ENCODE measurements at places on chromosomes 3 and 15.

DNA sequence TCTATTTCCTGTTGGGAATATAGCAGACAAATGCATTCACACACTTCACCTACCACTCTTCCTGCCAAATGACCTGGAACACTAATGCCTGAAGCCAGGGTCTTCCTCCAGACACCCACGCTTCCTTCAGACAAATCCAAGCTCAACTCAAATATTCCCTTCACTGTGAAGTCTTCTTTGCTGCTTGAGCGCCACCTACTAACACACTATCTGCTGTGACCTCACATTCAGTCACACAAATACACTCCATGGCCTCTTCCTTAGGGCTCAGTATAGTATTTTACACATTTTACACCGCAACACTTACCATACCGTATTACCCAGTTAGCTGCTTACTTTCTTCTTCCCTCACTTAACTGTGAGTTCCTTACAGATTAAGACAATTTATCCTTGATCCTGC is 149.4 kb downstream of the SHOX2 start:
- no peak for DNase-seq

DNA sequence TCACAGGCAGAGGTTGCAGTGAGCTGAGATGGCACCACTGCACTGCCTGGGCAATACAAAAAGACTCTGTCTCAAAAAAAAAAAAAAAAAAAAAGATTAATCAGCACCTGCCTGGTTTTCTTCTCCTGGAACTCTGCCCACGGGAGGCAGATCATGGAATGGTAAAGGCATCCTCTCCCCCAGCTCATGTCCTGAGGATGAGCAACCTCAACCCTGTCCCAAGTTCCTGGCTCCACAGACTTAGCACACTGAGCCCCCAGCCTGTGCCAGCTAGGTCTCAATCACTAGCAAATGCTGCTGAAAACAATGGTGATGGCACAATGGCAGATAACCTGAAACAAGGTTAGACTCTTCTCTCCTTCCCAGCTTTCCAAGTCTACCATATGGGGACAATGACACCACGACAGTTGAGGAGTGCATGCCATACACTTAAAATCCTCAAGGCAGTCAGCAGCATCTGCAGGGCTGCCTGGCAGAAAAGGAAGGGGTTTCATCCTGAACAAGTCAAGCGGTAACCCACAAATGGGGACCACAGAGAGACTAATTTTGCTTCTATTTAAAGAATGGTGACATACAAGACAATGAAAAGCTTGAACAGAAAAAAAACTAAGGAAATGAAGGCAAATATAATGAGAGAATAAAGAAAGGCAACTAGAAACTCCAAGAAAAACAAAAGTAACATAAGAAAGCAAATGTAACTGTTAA is 4.8 kb downstream of the CLN6 start:
- DNase-seq = no peak

DNA sequence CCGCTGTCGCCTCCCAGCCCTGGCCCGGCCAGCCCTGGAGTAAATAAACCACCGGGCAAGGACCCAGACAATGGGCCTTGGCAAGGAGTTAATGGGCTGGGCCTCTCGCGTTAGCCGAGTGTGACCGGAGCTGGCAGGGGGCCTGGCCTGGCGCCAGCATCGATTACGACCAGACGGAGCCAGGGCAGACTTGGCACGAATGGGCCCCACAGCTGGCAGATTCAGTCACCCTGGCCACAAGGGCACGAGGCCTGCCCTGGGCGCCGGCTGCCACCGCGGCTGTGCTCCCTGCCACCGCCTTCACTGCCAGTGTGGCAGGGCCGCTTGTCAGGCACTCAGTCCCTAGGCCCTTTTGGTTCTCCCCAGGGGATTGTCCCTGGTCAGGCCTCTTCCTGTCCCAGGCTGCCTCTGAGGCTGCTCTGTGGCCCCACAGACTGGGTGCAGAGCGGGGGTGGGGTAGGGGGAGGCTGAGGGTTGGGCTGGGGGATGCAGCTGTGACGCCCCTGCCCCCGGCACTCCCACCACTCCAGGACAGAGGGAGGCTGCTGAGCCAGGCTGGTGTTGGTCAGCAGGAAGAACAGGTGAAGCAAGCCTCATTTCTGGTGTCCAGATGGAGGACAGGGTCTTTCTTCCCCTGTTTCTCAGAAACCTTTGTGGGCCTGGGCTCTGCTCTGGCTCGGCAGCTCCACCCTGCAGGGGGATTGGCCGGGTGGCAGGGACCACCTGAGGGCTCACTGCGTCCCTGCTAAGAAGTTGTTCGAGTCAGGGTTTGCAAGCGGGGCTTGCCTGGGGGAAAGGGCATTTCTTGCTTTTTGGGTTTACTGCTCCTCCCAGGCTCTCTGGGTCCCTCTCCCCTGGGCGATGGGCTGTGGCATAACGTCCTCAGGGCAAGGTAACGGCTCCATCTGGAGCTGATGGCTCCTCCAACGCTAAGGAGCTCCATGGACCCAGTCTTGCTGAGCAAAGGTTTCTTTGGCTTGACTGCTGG is 30.5 kb upstream of the SRP14 start:
- DNase-seq = no peak

DNA sequence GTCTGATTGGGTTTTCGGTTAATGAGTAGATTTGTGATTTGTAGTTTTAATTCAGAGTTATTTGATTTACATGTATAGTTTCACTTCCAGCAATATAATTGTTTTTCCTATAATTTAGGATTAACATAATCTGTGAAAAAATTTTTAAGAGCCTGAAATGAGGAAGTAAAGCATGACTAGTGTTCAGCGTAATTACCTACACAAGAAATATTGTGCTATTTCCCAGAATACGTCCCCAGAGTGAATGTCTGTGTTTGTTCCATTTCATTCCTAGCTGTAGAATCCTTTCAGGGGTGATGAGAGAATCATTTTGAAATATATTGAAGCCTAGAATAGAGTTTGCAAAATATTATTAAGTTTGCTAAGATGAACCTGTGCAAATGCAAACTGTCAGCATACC is 247.1 kb downstream of the BBX start:
- DNase-seq = no peak

DNA sequence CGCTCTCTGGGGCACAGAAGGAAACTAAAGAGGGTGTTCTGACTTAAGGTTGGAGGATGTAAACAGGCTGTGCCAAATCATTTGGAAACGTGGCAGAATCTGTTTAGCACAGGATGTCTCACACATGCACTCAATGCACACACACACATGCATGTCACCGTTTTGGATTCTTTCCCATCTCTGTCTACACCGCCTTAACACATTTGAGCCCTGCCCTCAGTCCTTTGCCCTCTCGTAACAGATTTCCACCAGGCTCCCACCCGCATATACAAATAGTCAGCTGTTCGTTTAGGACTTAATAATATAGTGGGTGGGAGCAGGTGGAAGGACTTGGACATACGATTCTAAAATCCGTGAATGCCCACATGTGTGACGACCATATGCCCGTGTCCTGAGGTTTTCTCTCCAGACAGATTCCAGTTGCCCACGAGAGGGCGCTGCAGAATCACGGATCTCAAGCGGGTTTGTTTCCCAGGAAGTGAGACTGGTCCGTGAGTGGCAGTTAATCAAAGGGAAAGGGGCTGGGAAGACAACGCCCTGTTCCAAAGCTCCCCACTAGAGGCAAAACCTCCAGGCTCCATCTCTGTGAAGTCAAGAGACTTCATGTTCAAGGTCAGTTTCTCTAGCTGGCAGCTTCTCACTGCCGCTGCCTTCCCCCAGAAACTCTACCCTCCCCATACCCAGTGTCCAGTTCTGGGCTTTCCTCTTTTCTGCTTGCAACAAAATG is 44.5 kb downstream of the NOX5 start:
- DNase-seq = peak; percentile 91

DNA sequence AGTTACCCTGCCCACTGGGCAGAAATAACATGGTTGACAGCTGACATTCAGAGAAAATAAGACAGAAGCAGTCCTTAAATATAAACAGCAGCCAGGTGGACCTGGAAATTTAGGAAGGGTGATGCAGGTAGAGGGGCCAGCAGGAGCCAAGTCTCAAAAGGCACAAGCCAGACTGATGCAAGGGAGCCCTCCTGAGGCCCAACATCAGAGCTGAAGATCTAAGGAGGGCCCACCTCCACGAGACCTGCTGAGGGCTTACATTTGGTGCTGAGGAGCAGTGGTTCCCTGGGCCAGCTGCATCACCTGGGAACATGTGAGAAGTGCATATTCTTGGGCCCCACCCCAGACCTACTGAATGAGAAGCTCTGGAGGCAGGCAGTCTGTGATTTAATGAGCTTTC is 105.5 kb upstream of the TRIM42 start:
- DNase-seq = no peak

- DNase-seq = peak; percentile 44
Measured at GRCh38 chr3:120420928-120421551, 29.8 kb downstream of the FSTL1 start.

DNA sequence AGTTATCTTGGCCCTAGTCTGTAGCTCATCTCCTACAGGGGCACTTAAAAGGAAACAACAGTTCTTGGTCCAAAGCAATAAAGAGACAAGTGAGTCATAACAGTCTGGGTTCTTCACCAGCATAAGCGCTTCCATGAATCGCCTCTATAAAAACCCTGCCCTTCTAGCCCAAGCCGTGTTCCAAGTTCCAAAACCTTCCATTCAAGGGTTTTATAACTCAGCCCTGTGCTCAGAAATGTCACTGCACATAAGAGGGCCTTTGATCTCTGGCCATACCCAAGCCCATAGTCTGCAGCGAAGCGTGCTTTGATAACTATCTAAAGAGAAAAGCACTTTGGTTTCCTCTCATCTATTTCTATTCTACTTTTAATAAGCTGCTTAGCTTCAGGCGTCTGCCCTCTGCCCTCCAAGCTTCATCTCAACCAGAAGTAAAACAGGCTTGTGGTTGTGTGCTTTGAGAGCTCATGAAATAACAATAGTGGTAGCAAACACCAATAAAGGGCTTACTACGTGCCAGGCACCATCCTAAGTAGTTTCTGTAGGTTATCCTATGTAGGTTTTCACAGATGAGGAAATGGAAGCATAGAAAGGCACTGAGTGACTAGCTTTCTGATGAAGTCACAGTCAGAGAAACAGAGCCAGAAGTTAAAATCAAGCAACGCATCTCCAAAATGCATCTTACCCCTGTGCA is 64.0 kb upstream of the AKAP13 start:
- peak; percentile 69 for DNase-seq

DNA sequence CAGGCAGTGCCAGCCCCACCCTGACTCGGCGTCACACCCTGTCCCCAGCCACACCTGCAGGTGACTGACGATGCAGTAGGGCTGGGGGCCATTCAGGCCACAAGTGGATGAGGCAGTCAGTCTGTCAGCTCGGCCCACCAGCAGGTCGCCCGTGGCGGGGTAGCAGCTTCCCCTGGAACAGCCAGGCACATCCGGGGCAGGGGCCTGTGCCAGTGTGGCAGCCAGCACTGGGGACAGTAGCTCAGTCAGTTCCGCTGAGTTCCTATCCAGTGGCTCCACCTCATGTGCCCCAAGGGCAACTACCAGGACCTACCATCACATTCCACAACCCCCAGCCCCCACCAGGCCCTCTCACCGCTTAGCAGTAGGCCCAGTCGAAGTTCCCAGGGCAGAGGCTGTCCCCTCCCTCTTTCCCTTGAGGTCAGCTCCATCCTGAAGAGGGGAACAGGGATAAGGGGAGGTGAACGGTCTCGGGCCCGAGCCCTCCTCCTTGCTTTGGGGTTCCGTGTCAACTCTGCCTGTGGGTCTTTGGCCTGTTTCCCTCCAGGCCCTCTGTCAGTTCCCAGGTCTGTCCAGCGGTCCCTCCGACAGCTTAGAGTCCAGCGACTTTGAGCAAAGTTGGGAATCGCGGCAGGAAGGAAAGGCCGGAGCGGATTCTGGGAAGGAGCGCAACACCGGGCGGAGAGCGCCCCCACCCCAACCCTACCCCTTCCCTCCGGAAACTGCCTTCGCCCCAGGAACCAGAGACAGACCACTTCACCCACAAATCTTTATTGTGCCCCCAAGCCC is at the start of gene LAMB2:
LAMB2 (minus strand) TSS at position 614 of the 789 bp plus-strand sequence; CDS start at position 431, 183 bp downstream.
- peak; percentile 84 for DNase-seq

DNA sequence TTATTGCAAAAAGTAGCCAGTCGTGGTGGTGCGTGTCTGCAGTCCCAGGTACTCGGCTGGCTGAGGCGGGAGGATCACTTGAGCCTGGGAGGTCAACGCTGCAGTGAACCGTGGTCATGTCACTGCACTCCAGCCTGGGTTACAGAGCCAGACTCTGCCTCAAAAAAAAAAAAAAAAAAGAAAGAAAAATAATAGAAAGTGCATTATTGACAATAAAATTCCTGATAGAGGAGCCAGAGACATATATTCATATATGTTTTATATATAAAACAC is 43.6 kb upstream of the PYDC2 start:
- no peak for DNase-seq

GRCh38 chr3:11481556-11481955 is 162.2 kb downstream of the VGLL4 start:
- DNase-seq = no peak

- DNase-seq = no peak
Measured at GRCh38 chr3:195172039-195172684, 98.8 kb downstream of the XXYLT1 start.

- DNase-seq = no peak
Measured at GRCh38 chr15:82597815-82598214, 49.3 kb downstream of the CPEB1 start.

- peak; percentile 44 for DNase-seq
Measured at GRCh38 chr15:97961067-97961954, 808 bp downstream of the ARRDC4 start.

GRCh38 chr3:184320104-184320445 is 5.7 kb downstream of the EIF4G1 start:
- DNase-seq = peak; percentile 98

DNA sequence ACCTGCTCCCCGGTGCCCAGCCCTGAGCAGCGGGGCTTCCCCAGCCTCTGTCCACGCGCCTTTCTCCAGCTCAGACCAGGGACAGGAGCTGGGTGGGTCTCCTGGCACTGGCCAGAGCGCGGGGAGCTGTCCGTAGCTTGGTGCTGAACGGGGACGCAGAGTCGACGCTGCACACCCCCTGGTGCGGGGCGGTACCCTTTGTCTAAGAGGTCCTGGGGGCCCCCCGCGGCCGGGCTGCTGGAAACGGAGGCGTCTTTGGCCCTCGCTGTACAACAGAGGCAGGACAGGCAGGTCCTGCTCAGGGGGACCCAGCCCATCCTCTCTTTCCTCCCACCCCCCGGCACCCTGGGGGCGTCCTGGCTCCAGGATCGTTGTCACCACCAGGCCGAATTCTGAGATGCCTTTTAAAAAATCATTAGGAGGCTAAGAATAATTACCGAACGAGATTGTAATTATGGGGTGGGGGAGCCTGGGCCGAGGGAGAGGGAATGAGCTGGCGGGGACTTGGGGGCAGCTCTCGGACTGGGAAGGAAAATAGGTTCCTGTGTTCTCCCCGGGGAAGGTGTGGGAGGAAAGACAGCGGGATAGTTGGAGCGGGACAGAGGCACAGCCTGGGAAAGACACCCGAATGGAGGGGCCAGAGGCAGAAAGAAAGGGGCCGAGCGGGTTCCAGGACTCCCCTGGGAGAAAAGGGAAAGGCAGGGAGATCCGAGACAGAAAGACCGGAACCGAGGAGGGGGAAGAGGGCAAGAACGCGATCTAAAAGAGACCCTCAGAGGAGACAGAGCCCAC is 4.1 kb upstream of the SKOR1 start:
- peak; percentile 54 for DNase-seq

GRCh38 chr3:126496894-126497850 is 20.4 kb downstream of the UROC1 start:
- DNase-seq = no peak
